ENCODE measurements at places on chromosomes 3 and 15.

DNA sequence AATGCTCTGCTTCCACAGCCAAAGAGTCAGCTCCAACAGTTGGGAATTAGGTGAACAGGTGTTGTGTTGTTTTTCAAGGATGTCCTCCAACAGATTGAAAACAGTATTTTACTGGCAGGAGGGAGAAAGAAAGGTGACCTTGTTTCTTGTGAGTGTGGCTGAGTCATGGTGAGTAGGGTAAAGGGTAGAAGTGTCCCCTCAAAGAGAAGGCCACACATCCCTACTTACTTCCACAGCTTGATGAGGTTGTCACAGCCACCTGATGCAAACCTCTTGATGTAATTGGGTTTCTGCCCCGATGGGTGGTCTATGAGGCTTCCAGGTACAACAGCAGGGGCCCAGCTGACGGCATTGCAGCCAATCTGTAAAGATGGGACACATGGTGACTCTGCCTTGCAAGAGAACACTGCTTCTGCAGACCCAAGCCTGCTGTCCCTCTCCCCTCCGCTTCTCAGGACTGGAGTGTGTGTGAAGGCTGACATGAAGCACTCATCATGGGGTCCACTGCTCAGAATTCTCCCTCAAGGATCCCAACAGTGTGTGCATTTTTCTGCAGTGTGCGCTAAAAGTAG lies 12.7 kb upstream of the GHRL start:
- H3K27me3 ChIP-seq: no peaks in the 10 kb centered on the region
- H3K4me3 ChIP-seq: no peak overlapping the region
- no peak for DNase-seq

GRCh38 chr3:4976109-4976508 lies 3.1 kb upstream of the BHLHE40 start:
- peak; percentile 73 for DNase-seq
- H3K27me3 ChIP-seq: no peaks in the 10 kb centered on the region
- H3K36me3 ChIP-seq: peaks cover 37% of the 10 kb centered on the region
- peak overlapping the region; percentile 99 for H3K27ac ChIP-seq

GRCh38 chr15:36275656-36276055 lies 303.8 kb upstream of the CDIN1 start:
- H3K4me3 ChIP-seq: no peak overlapping the region
- no peaks in the 10 kb centered on the region for H3K4me1 ChIP-seq
- no peaks in the 10 kb centered on the region for H3K36me3 ChIP-seq

GRCh38 chr3:113625834-113626233 lies 70.6 kb downstream of the USF3 start:
- DNase-seq: no peak
- H3K4me1 ChIP-seq: no peaks in the 10 kb centered on the region
- no peaks in the 10 kb centered on the region for H3K27me3 ChIP-seq
- H3K4me3 ChIP-seq: no peak overlapping the region

- no peaks in the 10 kb centered on the region for H3K4me1 ChIP-seq
- H3K36me3 ChIP-seq: no peaks in the 10 kb centered on the region
- no peak overlapping the region for H3K4me3 ChIP-seq
- no peaks in the 10 kb centered on the region for H3K27me3 ChIP-seq
- H3K27ac ChIP-seq: no peak overlapping the region
These were observed 6.7 kb upstream of the TMPRSS7 start for GRCh38 chr3:112027826-112028225.

- DNase-seq: peak; percentile 68
- H3K27ac ChIP-seq: peak overlapping the region; percentile 96
- peak overlapping the region; percentile 97 for H3K4me3 ChIP-seq
- H3K36me3 ChIP-seq: peaks cover 45% of the 10 kb centered on the region
These were observed 376 bp downstream of the KPNA4 start for GRCh38 chr3:160564949-160565441.

DNA sequence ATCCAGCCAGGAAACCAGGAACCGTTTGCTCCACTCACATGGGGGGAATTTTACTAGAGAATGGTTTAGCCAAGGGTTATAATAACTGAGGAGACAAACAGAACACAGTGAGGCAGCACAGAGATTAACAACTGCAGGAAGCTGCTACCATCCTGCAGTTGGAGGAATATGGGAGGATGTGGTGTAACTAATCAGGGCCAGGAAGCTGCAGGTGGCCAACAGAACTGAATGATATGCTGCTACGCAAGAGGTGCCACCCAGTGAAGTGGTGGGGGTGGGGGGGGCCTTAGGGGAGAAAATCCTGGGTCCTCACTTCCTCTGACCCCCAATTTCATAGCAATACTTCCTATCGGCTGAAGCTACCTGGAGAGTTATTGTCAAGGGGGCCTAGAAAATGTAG lies 306.4 kb upstream of the STT3B start:
- peak overlapping the region; percentile 70 for H3K4me3 ChIP-seq
- peaks cover 34% of the 10 kb centered on the region for H3K36me3 ChIP-seq
- peaks cover 84% of the 10 kb centered on the region for H3K4me1 ChIP-seq
- no peaks in the 10 kb centered on the region for H3K27me3 ChIP-seq

DNA sequence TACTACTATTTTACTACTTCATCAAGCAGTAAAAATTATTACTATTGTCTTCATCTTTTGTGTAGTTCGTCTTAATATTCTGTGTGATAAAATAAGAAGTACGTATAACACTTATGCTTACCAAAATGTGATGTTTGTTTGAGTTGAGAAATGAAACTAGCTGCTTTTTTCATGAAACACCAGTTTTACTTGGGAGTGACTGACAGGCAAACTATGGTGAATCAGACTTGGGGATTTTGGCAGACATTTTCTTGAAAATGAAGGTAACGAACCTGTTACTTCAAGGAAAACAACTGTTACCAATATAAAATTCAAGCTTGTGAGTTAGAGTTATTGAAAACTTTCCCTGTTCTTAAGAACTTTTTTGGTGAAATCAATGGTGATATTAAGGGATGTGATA lies 10.3 kb downstream of the U2SURP start:
- peaks cover 46% of the 10 kb centered on the region for H3K4me1 ChIP-seq
- no peak for DNase-seq
- H3K36me3 ChIP-seq: peaks cover 25% of the 10 kb centered on the region
- H3K4me3 ChIP-seq: peak overlapping the region; percentile 33
- H3K27me3 ChIP-seq: no peaks in the 10 kb centered on the region

Measured in activated CD4-positive, alpha-beta memory T cell treated with anti-CD3 and anti-CD28 coated beads, Interleukin-2, amount 10 ng/mL, durations not matched to agents 7 days and 5 days (primary cell).